ENCODE measurements at places on chromosomes 5 and 9.

- no peaks in the 10 kb centered on the region for H3K36me3 ChIP-seq
- no peak for DNase-seq
- H3K4me3 ChIP-seq = no peak overlapping the region
- no peaks in the 10 kb centered on the region for H3K4me1 ChIP-seq
- no peak overlapping the region for H3K27ac ChIP-seq
Observed at GRCh38 chr9:135281791-135282737, 194.6 kb downstream of the OLFM1 start.

DNA sequence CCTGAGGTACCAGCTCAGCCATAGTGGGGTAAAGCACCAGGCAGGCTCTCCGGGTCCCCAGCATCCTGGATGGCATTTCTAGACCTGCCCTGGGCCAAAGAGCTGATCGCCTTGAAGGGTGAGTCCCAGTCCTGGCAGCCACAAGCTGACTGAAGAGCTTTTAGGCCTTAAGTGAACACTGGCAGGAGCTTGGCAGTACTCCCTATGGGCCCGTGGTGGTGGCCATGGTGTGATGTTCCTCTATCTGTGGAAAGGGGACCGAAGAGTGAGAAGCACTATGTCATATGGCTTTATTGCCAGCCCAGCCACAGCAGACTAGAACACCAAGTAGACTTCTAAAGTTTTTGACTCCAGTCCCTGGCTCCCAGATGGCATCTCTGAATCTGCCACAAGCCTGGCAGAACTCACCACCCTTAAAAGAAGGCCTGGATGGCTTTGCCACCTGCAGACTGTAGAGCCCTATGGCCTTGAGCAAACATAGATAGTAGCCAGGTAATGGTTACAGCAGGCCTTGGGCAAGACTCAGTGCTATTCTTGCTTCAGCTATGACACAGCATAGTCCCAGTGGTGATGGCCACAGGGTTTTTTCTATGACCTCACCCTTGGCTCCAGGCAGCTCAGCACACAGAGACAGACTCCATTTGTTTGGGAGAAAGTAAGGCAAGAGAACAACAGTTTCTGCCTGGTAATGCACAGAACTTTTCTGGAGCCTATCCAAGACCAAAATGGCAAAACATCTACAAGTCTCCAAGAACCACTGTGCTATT lies 801.5 kb upstream of the DMAC1 start:
- no peaks in the 10 kb centered on the region for H3K36me3 ChIP-seq
- no peak for DNase-seq
- no peaks in the 10 kb centered on the region for H3K27me3 ChIP-seq
- H3K4me3 ChIP-seq = no peak overlapping the region

DNA sequence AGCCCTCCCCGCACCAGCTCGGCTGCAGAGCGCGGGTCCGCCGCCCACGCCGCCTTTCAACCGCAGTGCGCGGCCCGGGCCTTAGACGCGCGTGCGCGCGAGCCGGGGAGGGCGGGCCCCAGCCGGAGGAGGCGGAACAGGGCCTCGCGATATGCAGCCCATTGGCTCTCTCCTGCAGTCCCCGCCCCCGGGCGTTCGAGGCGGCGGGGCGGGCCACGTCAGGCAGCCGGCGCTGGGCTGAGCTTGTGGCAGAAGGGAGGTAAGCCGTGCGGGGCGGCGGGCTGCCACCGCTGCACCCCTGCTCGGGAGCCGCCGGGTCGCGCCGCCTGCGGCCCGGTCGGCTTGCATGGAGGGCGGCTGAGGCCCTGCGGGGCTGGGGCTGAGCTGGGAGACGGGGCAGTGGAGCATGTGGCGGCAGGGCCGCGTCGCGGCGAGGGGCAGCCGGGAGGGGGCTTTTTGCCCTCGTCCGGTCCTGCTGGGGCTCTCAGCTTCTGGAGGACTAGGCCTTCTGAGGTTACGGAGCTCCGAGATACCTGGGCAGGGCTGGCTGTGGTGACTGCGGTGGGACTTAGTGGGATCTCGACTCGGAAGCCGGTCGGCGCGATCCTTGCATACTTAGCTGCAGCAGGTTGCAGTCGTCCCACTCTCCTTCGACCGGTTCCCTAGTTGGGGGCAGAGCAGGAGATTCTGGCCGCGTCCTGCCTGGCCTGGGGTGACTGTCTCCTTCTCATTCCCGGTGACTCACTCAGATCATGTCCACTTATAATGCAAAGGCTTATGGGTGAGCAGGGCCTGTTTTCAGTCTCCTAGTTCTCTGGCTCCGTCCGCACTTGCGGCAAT lies at the start of gene FOCAD:
Gene FOCAD, plus strand, starts transcription at position 225 of the 840 bp plus-strand sequence. CDS start 31,095 bp downstream, outside the sequence.
- no peaks in the 10 kb centered on the region for H3K36me3 ChIP-seq
- peaks cover 21% of the 10 kb centered on the region for H3K4me1 ChIP-seq
- H3K27ac ChIP-seq = peak within 1 kb of the TSS; percentile 74

DNA sequence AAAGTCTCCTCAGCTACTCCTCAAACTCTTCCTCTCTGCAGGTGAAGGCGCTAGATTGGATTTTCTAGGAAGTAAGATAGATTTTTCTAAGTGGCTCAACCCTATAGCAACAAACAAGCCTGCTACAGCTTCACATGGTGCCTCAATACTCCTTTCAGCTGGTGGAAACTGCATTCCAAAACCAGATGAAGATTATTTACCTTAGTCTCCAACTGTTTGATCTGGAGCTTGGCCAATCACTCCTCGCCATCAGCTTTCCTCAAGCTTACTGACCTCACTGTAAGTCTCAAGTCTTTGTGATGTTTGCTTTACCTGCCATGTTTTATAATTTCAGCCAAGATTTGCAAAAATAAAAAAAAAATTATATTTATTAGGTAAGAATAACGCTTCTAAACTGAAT lies 622.4 kb downstream of the CHSY3 start:
- no peaks in the 10 kb centered on the region for H3K36me3 ChIP-seq
- no peak for DNase-seq
- H3K4me1 ChIP-seq = no peaks in the 10 kb centered on the region
- no peaks in the 10 kb centered on the region for H3K27me3 ChIP-seq
- no peak overlapping the region for H3K27ac ChIP-seq

GRCh38 chr9:109418827-109419226 lies 79.3 kb downstream of the PTPN3 start:
- H3K36me3 ChIP-seq = no peaks in the 10 kb centered on the region
- H3K4me3 ChIP-seq = no peak overlapping the region
- no peak overlapping the region for H3K27ac ChIP-seq
- H3K27me3 ChIP-seq = no peaks in the 10 kb centered on the region
- peaks cover 7% of the 10 kb centered on the region for H3K4me1 ChIP-seq
- no peak for DNase-seq

Data from CD4-positive, CD25-positive, alpha-beta regulatory T cell (primary cell).